ENCODE measurements at places on chromosomes 4 and X. TPM values are rescaled to one million over a fixed set of nuclear protein-coding genes. Genes with fewer than 3 reads are reported as not detected.

The HTR2C gene
- not detected for total RNA-seq

The SORBS2 gene
- 535 TPM for total RNA-seq

The SPANXN3 gene
- not detected for total RNA-seq

The SRPK3 gene
- 24.1 TPM for total RNA-seq

All from left cardiac atrium (tissue), 4 donors.